ENCODE measurements at places on chromosomes 2 and 18.

DNA sequence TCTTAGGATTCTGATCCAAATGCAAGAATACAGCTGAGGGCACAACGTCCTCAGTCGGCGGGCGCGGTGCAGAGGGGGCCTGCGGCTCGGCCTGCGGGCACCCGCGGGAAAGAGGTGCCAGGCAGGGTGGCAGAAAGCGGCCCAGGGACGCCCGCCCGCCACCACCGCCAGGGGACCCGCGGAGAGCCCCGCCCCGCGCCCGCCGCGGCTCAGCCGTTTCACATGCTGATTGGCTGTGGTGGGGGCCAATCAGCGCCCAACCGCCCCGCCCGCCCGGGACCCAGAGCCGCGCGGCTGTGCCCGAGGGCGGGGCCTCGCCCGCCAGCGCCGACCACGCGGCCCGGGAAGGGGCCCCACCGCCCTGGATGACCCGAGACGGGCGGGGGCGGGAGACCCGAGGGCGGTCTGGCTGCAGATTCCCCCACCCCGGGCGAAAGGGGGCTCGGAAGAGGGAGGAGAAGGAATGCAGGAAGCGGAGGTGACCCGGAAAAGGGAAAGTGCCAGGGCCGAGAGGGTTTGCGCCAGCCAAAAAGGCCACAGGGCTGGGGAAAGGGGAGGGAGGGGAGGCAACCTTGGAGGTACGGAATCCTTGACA lies 8.0 kb downstream of the IRS1 start:
- DNase-seq, result peak; percentile 86

- DNase-seq, result no peak
Observed at GRCh38 chr2:47864566-47864965, 41.7 kb downstream of the FBXO11 start.

DNA sequence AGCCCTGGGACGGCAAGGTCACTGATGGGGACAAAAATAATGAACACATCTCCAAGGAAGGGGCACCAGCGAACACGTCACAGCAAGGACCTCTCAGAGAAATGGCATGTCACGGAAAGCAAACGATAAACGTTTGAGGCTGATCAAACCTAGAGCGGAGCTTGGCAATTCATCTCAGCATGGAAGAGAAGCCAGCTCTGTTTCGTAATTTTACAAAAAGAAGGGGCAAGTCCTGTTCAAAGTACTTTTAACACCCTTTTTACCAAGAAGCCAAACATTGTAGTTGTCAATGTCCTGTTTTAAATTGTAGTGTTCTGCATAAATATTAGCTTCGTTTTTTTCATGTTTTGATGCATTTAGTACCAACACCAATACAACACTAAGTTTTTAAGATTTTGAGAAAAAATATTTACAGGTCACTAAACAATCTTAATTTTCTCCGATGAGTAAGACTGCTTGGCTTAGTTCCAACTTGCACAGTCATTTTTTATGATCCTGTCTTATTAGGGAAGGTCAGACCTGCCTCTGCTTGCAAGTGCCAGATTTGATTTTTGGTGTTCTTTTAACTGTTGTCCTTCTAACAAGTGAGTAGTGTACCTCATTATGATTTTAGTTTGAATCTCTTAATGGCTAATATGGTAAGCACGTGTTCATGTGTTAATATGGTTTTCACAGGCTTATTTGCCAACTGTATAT lies 818.5 kb upstream of the SALL3 start:
- DNase-seq, result no peak

GRCh38 chr2:85675427-85675826 lies 7.4 kb upstream of the SFTPB start:
- DNase-seq, result no peak

- DNase-seq, result no peak
Observed at GRCh38 chr18:36769611-36770314, 59.0 kb downstream of the TPGS2 start.

GRCh38 chr2:238857959-238858358 lies 10.1 kb downstream of the TWIST2 start:
- DNase-seq, result peak; percentile 37

DNA sequence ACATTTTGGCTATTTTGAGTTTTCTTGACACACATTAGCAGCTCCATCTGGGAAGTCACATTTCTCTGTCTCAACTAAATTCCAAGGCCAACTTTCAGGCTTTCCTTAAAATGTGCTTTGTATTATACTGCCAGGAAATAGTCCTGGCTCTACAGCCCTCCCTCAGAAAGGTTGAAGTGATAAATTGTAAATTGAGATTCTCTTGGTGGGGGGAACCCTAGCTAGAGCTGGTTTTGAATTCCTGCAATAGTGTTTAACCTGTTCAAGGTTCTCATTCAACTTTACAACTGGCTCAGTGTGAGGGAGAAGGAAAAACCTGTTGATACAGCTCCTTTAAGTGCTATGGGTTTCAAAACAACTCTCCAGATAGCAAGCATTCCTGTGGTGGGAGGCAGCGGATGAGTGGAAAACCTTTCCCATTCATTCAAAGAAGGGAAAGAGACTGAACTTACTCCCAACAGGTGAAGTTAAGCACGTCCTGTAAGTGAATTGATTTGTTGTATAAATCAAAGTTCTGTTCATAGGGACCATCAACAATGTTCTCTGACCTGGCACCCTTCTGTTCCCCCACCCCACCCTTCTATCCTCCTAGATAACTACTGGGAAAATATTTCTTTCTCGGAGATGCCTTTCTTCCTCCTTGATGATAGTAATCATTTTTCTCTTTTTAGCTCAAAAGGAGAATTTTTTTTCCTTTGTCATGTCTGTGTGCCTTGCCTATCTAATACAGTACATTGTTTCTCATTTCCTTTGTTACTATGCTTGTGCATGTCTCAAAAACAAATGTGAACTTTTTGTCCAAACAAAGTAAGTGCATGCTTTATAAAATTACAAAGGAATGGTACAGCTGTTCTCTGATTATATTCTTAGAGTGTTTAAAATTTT lies 44.2 kb upstream of the SLC39A10 start:
- peak; percentile 74 for DNase-seq

DNA sequence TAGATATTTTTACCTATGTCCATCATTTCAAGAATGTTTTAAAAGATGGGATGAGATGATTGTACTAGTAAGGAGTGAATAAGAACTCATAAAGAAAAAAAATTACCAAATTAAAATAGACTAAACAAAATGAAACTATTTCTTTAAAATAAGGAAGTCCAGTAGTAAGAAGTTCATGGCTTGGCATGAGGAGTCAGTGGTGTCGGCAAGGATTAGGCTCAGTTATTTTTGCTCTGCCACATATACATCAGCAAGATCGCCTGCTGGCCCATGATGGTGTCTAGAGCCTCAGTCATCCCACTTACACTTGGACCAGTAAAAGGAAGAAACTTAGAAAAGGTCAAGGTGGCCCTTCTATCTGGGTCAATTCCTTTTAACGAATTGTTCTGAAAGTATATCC lies 300.9 kb upstream of the SLC8A1 start:
- DNase-seq, result no peak

DNA sequence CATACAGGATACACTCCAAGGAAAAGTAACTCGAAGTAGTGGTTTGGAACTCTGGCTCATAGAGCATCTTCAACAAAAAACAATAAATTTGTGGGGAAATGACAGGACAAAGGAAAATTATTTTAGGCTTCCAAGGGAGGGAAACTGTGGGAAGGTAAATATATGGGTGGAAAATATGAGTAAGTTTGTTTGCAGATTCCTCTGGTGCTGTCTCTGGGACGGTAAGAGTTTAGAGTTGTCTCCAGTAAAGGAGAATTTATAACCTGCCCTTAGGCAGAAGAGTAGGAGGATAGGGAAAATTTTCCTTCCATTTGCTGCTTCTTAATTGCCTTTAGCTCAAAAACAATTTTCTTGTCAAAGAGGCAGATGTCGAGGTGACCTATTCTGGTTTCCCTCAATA lies 19.3 kb downstream of the HNMT start:
- DNase-seq, result no peak

- peak; percentile 33 for DNase-seq
Observed at GRCh38 chr2:234392041-234392615, 104.8 kb downstream of the ARL4C start.

- DNase-seq, result no peak
Observed at GRCh38 chr2:27059141-27059820, 7.8 kb downstream of the AGBL5 start.

DNA sequence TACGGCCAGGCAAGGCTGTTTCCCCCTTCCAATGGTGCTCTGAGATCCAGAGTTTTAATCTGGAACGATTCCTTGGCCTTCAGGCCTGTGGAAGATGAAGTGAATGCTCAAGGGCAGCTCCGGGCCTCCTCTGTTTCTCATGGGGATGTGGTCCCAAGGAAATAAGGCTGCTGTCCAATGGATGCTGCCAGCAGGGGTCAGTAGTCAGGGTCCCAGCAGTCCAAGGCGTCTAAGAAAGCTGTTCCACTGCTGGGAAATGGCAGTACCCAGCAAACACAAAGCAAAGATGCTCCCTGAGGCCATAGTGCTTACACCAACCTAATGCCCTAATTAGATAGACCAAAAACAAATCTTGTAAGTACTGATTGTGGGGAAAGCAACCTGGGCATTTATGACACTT lies 12.5 kb downstream of the NMS start:
- DNase-seq, result no peak

DNA sequence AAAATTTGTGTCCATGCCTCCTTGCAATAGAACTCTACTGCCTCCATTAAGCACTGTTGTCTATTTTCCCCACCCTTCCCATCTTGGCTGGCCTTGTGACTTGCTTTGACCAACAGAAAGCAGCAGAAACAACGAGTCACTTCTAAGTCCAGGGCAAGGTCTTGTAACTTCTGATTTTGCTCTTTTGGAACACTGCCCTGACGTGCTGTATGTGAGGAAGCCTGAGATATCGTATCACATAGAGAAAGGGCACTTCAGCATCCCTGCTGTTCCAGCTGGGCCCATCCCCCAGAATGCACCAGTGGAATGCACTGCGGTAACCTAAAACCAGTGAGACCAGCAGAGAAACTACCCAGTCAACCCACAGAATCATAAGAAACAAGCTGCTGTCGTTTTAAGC lies 28.1 kb downstream of the NCKAP1 start:
- peak; percentile 45 for DNase-seq

GRCh38 chr18:78860117-78860516 lies 119.5 kb upstream of the SALL3 start:
- DNase-seq, result no peak

- no peak for DNase-seq
Observed at GRCh38 chr2:50606145-50606544, 425.8 kb downstream of the NRXN1 start.

GRCh38 chr2:224039770-224040440 lies 819 bp upstream of the SERPINE2 start:
- DNase-seq, result no peak

GRCh38 chr2:26561918-26562810 lies 79.0 kb downstream of the CIB4 start:
- peak; percentile 5 for DNase-seq

GRCh38 chr2:12287220-12287751 lies 429.4 kb upstream of the TRIB2 start:
- no peak for DNase-seq

DNA sequence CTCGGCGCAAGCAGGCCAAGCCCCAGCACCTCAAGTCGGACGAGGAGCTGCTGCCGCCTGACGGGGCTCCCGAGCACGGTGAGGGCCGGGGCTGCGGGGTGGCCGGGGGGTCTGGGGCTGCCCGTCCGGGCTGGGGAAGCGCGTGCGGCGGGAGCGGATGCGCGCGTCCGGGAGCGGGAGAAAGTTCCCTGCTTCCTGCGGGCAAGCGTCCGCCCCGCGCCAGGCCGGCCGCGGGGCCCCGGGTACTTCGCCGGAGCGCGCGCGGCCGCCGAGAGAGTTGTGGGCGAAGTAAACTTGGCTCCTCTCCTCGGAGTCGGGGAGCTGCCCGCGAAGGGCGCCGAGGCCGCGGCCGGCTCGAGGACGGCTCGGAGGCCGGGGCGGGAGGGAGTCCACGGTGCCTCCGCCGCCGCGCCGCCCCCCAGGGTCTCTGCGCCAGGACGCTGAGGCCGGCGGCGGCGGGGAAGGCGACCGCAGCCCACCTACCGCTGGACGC lies 707 bp downstream of the SALL3 start:
- no peak for DNase-seq

GRCh38 chr2:1907291-1907690 lies 163.0 kb upstream of the PXDN start:
- no peak for DNase-seq

DNA sequence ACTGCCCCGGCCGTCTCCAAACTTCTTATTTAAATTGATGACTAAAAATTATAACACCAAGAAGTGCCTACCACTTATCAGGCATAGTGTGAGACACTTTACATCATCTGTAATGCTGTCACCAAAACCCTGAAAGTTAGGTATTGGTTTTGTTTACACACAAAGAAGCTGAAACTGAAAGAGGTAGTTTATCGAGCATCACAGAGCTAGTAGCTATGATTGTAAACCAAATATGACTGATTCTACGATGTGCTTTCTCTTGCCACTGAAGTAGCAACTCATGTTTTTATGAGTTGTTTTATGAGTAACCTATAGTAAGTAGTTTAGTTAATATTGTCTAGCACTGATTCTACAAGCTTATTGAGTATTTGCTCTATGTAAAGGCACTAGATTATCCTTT lies 31.5 kb downstream of the DYNC1I2 start:
- no peak for DNase-seq

GRCh38 chr2:207149249-207150213 lies 16.2 kb downstream of the KLF7 start:
- DNase-seq, result peak; percentile 31

DNA sequence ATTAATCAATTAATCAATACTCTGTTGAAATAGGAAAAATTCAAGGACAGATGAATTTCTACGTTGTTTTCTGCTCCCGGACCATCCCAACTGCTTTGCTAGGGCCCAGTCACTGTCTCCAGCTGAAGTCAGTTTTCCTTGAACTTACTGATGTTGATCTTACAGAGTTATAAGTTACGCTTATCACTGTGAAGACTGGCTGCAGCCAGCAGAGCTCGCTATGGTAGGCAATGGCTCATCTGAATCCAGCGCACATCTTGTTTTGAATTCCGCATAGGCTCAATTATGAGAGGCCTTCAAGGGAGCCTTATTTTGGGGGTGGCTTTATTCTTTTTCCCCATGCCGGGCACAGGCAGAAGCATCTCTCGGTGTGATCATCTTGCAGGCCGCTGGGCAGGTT lies 2.7 kb downstream of the MC2R start:
- no peak for DNase-seq

Measured in fibroblast of skin of right quadriceps (primary cell).